ENCODE measurements at places on chromosomes 2 and 18. TPM values are rescaled to one million over a fixed set of nuclear protein-coding genes. Genes with fewer than 3 reads are reported as not detected.

The NGEF gene
- polyA plus RNA-seq: 1.8 TPM

- DNase-seq: no peak
Observed at GRCh38 chr2:85015653-85016360, 44.8 kb downstream of the KCMF1 start.

DNA sequence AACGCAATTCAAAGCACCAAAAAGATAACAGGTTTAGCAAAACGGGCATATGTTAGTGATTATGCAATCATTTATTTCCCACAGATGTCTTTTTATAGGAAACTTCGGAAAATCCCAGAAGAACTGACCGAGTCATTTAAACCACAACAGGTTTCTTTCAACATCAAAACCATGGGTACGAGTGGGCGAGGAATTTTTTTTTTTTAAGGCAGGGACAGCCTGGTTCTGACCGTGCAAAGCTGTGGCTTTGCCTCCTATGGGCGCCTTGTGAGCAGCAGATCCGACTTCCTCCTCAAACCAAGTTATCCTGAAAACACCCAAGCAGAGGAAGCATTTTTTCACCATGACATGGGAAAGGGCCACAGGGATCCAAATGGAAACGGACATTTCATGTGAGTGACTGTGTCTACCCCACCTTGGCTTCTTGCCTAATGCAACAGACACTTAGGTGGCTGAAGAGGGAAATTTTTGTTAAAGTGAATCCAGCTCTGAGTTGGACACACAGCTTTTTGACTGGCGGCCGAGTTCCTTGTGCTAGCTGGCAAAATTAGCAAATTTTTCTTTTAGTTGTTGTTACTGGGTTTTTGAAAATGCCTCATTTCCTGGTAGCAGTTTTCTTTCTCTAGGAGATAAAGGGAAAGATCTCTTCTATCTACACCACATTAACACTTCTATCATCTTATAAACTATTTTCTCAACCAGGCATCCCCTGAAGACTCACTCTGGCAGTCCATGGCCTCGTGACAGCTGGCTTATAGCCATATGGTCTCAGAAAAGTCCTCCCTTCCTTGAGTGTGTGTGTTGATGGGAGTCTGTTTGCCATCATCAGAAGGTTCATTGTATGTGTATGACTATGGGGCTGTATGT is 487.4 kb upstream of the ZEB2 start:
- DNase-seq: no peak

- no peak for DNase-seq
Observed at GRCh38 chr2:64344999-64345576, 108.9 kb upstream of the LGALSL start.

DNA sequence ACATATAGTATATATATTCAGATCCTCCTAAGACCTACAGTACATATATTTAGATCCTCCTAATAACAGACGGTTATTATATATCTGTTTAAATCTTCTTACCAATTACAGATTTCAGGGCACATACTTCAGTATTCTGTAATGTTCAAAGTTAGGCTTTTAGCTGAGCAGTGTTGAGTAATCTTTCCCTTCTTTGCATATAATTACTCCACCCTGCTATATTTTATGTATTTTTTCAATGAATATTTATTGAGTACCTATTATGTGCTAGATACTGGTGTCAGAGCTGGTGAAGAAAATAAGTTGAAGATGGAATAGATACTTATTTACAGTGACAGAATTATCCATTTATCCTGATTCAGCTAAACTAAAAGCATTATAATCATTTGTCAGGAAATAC is 84.9 kb downstream of the NEB start:
- DNase-seq: no peak

The CNOT9 gene
- polyA plus RNA-seq: 34.7 TPM
